Stimulated activated CD8-positive, alpha-beta memory T cell treated with anti-CD3 and anti-CD28 coated beads, Interleukin-15, amount 100 ng/mL, for 24 hours (primary cell): ENCODE measurements at places on chromosomes 3 and 15.

- no peak for DNase-seq
Observed at GRCh38 chr3:141147657-141148056, 84.0 kb upstream of the PXYLP1 start.

DNA sequence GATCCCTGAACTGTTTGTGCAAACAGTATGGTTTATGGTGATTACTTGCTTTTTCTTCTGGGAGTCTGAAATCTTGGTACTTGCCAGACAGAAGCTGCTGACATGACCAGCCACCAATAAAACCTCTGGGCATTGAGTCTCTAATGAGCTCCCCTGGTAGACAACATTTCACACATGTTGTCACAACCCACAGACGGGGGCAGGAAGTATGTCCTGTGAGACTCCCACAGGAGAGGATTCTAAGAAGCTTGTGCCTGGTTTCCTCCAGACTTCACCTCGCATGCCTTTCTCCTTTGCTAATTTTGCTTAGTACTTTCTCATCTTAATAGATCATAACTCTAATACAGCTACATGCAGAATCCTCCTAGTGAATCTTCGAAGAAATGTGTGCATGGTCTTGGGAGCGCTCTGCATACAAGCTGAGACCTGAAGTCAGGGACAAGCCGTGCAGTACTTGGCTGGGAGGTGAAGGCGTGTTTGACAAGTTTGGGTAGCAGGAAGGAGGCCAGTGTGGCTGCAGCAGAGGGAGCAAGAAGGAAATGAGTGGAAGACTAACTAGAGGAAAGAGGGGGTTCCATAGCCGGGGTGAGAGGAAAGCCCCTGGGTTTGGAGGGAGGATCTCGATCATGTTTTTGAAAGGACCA, 49.0 kb downstream of the B3GNT5 start:
- DNase-seq = no peak

DNA sequence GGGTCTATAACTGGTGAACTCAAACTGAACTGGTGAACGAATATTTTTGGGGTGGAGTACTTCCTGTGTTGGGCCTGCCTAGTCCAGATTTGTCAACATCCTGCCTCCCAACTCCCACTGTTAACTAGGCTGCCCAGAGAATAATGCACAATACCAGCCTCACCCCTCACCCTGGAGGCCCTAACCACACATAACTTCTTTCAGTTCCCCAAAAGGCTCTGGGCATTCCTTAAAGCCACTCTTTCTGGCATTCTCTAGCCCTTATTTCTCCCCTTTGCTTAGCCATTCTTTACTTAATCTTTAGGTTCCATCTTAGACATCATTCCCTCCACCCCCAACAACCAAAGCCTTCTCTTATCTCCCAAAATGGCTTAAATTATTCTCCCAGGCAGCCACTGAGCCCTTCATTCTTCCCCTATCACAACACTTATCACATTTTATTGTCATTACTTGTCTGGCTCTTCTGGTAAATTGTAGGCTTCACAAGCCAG, 9.1 kb upstream of the SEC11A start:
- DNase-seq = no peak

- no peak for DNase-seq
Observed at GRCh38 chr3:187213616-187214015, 16.3 kb downstream of the RTP1 start.

- DNase-seq = no peak
Observed at GRCh38 chr3:9785602-9786001, 6.7 kb downstream of the TADA3 start.

GRCh38 chr15:85592148-85592547, 202.6 kb downstream of the KLHL25 start:
- DNase-seq = no peak

GRCh38 chr15:90674476-90674875, 42.7 kb upstream of the BLM start:
- DNase-seq = no peak

DNA sequence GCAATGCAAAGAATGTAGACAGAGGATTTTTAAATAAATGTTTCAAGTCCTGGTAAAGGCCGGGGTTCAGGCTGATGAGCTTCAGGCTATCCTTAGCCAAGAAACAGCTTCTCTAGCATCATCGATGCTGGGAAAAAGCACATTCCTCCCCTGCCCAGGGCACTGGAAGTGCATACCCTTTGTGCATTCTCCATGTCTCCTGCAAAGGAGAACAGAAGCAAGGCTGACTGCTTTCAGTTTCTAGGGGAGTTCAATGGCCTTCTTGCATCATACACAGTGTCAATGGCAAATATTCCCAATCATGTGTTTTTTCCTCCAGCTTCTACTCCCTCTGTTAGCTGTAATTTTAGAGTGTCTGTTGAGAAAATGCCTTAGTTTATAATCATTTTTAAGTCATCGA, 59.9 kb downstream of the GPR176 start:
- no peak for DNase-seq

GRCh38 chr3:147872568-147872967, 463.4 kb downstream of the ZIC1 start:
- DNase-seq = no peak

DNA sequence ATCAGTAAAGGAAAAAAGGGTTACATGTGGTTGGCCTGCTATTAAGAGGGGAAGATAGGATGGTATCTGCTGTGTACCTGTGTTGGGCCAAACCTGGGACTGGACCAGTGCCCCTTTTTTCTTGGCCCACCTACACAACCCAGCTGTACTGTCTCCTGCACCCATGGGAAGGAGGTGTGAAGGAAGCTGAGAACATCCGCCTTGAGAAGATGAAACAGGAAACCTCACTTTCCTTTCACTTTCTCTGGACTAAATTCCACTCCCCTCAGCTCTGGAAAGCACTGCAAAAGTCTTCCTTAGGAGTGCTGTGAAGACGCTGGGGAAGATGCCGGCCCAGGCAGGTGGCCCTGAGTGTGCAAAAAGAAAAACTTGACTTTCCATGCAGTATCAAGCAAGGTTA, 37.6 kb downstream of the LRRN1 start:
- DNase-seq = no peak

DNA sequence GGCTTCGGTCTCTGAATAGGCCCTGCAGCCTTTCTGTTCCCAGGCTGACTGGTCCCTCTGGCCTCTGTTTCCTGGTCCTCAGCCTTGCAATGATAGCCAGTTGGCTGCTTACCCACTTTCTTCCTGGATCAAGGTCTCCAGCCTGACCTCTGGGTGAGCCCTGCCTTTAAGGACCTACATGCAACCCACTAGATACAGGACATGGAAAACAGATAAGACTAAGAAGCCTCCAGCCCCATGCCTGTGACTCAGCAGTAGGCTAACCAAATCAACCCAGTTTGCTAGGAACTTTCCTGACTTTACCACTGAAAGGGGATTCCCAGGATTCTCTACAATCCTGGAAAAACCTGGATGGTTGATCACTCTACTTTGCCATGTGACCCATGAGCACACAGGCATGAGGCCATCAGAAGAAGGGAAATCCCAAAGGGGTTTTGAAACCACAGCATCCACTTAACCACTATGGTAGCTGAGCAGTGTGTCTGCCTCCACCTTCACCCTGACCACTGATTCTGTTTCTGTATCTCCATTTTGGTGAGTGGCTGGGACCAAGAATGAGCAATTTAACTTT, 188.1 kb downstream of the CHST2 start:
- no peak for DNase-seq

- DNase-seq = no peak
Observed at GRCh38 chr3:50256978-50257890, 11.7 kb upstream of the SEMA3B start.

DNA sequence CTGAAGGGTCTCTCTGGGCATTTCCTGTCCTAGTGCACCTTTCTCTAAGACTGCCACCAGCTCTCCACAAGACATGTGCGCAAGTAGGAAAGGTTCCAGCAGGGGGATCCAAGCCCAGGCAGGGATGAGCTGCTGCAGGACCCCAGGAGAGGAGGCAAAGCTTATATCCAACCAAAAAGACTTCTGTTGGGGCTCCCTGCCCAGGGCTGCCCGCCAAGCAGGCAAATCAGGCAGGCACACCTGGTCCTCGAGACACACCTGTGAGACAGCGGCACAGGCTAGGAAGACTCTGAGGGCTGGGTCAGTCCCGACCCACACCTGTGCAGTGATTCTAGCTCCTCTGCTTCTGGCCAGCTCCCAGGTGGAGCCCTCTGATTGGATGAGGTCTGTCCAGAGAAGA, 80.6 kb downstream of the MYLK start:
- DNase-seq = no peak

GRCh38 chr3:102415553-102415952, 19.3 kb upstream of the ZPLD1 start:
- DNase-seq = no peak

DNA sequence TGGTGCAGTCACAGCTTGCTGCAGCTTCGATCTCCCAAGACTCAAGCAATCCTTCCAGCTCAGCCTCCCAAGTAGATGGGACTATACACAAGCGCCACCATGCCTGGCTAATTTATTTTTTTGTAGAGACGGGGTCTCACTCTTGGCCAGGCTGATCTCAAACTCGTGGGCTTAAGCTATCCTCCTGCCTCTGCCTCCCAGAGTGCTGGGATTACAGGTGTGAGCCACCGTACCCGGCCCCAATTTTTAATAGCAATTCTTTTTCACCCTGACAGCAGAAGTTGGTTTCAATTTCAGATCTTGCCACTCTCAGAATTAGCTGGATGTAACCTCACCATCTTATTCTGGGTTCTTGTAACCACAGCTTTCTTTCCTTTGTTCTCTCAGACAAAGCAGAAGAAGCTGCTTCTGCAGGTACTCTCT, 64.8 kb downstream of the TRIM71 start:
- no peak for DNase-seq

DNA sequence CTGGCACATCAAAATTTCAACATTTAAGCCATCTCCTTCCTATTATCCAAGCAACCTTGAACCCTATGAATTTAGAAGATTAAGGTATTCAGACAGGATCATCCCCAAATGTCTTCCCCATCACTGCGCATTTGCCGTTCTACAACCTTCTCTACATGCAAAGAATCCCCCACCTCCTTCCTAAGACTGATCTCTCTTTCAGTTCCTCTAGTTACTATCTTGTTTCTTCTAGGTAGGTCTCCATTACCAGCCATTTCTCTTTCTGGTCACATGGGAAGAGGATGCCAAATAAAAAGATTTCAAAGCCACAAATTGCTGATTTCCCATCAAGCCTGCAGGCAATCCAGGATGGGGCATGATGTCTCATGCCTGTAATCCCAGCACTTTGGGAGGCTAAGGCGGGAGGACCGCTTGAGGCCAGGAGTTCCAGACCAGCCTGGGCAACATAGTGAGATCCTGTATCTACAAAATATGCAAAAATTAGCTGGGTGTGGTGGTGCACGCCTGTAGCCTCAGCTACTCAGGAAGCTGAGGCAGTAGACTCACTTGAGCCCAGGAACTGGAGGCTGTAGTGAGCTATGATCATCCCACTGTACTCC, 29.7 kb upstream of the MTMR10 start:
- DNase-seq = no peak

- DNase-seq = no peak
Observed at GRCh38 chr3:151890721-151891141, 17.3 kb downstream of the SUCNR1 start.

DNA sequence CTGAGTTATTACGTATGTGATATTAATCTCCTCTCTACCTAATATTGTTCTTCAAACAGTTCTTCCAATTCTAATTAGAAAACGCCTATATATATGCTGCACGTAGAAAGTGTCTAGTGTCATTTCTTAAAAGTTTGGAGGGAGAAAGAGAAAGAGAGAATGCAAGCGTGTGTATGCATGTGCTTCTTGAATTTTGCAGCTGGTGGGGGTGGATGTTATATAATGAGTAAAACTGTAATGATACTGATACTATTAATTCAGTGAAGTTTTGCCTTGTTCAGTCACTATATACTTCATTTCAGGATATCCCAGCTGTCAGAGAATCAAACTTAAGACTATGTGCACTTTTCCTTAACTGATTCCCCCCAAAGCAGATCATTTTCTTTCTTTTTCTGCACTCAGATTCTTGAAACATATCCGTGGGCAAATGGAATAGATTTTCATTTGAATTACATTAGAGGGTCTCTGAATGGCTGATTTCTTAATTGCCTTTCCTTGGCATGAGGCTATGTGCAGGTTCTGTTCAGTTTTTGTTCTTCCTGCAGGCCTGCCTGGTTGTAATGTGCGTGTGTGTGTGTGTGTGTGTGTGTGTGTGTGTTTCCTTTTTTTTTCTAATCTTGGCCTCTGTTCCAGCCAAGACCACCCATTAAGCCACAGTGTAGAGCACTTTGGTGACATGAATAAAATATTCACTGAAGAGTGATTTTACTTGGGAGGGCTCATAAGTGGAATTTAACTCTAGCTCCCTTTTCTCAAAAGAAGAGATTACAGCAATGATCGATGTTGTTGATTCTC, 617.5 kb downstream of the RBMS3 start:
- DNase-seq = no peak

DNA sequence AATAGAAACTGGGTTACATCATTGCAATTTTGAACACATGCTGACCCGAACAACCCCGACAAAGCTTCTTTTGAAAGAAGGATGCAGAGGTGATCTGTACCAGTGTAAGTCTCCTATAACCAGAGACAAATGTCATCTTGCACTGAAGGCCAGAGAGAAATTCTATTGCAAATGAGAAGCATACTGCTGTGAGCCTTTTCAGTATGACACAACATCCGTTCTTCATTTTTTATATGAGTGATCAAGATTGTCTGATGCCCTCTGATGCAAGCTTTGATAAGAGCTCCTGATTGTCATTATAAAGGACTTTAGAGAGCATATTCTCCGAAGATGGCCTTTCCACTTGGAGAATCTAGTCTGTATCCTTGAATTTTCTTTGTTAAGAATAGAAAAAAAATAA, 36.9 kb downstream of the PCOLCE2 start:
- DNase-seq = no peak

DNA sequence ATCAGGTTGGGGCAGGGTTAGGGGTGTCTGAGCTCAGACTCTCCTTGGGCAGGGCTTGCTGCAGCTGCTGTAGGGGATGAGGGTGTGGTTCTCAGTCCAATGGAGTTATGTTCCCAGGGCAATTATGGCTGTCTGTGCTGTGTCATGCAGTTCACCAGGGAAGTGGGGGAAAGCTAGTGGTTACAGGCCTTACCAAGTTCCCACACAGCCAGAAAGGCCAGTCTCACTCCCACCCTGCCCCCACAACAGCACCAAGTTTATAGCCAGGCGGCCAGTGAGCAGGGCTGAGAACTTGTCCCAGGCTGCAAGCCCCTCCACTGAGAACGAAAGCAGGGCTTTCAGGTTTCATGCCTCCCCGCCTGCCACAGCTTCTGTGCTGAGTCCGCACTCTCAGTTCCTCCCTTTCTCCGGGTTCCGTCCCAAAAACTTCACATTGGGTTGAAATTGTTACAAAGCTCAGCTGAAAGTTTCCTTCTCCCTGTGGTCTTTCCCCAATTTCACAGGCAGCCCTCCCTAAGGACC, 19.6 kb upstream of the CPOX start:
- no peak for DNase-seq

DNA sequence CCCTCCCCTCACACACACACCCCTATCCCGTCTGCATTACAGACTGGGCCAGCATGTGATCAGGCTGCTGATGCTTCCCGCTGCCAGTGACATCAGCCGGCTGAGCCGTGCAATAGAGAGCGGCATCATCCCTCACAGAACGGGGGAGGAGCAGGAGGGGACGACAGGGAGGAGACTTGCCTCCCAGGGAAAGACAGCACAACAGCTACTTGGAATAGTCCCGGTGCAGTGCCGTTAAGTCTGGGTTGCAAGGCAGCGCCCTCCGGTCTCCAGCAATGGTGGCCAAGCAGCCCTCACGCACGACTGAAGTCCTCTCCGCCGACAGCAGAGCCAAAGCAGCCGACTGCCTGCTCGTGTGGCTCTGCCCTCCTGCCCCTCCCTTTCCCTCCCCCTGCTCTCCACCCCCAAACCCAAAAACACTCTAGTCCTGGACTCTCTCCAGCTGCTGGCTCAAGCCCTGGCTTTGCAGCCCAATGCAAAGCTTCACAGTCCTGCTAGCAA, 31.5 kb upstream of the RPS17 start:
- DNase-seq = no peak

- no peak for DNase-seq
Observed at GRCh38 chr3:182392182-182392937, 400.9 kb upstream of the ATP11B start.
